ENCODE measurements at places on chromosomes 4 and X.

DNA sequence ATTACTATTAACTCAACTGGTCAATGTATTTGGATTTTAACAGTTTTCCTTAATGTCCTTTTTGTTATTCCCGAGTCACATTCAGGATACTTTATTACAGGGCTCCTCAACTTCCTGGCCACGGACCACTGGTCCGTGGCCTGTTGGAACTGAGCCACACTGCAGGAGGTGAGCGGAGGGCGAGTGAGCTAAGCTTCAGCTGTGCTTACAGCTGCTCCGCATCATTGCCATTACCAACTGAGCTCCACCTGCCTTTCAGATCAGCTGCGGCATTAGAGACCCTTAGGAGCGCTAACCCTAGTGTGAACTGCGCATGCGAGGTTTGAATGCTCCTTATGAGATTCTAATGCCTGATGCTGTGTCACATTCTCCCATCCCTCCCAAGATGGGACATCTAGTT is 591.7 kb downstream of the CCSER1 start:
- DNase-seq = no peak

DNA sequence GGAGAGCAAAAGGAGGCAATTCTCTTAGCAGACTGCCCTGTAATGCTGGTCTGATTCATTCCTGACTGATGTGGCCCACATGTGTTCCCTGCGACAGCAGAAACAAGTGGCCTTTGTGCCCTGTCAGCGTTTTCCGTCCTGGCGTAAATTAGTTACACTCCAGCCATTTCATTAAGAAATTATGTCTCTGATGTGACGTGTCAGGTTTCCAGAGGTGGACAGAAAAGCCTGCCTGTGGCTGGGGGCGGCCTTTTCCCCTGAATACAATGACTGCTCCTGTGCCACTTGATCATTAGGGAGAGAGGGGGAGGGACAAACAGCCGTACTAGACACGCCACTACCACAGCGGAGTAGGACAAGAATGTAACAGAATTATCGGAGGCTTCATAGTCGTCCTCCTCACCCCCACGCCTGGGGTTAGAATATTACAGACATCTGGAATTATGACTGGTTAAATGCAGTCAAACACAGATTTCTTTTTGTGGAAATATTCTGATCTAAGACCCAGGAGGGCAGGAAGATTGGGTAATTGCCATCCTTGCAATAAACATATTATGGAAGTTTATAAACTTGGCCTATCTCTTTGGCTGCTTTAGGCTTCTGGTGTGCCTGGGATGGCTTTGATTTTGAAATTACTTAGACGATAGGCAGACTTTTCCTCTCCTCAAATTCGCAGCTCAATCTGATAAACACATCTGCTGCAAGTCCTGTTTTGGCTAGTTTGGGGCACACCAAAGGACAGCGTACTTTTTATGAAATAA is 146.2 kb upstream of the BCOR start:
- no peak for DNase-seq

DNA sequence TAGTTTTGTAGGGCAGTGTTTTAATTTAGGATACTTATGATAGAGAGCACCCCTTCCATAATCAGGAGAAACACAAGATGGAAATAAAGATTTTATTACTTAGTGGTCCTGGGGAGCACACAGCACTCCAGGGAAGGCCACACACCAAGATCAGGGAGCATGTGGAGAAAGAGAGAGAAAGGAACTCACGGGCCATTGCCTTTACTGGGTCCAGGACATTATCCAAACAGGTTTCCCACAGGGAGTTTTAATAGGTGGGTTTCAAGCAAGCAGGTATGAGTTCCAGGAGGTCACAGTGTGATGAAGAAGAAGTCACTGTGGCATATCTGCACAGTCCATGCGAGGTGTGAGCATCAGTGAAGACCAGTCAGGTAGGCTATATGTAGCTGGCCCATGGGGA is 46.8 kb downstream of the NFKB1 start:
- DNase-seq = no peak

DNA sequence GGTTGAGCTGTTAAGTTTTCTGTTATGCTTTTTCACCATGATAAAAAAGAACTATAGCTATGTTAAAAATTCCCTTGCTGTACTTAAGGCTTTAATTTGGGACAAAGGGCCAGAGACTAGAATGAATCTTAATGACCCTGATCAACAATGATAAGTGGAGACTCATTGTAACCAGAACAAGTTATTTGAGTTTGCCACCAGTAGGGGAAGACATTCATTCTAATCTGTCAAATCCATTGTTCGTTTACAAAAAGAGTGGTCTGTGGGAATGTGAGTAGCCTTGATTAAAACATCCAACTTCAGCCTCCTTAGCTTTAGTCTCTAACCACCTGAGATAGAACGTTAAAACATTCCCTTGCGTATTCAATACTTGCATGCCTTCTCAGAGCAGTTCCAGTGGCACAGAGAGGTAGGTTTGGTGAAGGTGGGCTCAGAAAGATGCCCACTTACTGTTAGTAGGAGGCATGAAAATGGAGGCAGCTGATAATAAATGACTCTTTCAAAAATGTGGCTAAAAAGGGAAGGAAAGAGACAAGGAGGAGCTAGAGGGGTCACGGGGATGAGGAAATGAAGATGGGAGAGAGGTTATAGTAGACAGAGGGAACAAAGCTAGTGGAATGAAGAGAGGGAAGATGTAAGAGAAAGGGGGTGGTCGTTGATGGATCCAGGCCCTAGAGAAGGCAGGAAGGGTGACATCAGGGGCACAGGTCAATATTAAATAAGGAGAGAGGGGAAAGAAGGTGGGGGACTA is 66.2 kb downstream of the EGF start:
- no peak for DNase-seq

GRCh38 chrX:110588164-110588563 is 207.5 kb downstream of the CHRDL1 start:
- no peak for DNase-seq

DNA sequence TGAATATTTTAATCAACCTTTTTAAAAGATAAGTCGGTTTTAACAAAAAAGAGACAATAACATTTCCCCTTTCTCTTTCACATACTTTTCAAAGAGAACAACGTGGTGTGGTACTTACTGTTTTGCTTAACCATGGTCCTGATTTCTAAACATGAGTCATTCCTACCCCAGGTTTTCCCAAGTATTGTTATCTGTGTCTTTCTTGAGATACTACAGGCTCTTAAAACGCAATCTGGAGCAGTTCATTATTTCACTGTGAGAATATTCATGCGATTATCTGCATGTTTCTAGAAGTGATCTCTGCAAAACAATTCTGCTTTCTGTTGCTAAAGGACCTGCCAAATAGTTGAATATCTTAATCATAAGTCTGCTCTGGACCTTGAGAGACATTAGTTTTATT is 127.3 kb downstream of the TENM3 start:
- no peak for DNase-seq

- no peak for DNase-seq
Measured at GRCh38 chr4:53307210-53307609, 58.7 kb downstream of the SCFD2 start.

DNA sequence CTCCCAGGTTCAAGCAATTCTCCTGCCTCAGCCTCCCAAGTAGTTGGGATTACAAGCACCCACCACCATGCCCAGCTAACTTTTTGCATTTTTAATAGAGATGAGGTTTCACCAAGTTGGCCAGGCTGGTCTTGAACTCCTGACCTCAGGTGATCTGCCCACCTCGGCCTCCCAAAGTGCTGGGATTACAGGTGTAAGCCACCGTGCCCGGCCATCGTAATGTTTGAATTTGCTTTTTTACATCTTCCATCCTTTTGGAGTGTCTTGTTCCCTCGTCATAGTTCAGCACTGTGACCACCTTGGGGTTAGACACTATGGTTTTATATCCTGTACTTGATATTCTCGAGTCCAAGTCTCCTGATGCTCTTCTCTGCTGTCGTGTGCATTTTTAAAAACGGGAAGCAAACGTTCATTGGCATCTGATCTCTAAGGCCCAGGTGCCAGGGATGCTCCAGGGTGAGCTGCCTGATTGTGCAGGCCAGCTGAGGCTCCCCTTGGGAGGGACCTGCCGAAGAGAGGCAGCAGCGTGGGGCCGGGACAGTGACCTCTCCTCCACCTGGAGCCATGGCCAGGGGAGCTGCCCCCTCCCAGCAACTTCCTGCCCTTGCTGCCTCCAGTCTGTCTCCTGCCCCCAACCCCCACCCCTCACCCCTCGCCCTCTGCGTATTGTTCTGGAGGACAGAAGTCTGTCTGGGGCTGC is 16.7 kb downstream of the DGKQ start:
- DNase-seq = no peak

GRCh38 chr4:77434299-77435092 is 171.1 kb upstream of the CXCL13 start:
- no peak for DNase-seq

- DNase-seq = no peak
Measured at GRCh38 chr4:101256222-101256621, 91.1 kb downstream of the PPP3CA start.

DNA sequence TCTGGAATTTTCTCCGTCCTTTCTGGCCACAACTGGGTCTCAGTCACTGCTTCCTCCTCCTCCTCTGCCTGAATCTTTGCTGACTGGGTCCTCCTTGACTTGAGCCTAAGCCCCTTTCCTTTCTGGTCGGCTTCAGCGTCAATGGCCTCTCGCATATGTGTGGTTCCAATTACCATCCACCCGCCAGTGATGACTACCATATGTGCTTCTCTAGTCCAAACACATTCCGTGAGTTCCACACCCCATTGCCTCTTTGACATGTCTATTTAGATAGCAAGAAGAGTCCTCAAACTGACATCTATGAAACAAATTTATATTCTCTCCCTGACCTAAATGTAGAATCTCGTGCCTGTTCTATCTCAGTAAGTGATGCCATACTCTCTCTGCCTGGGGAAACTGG is 19.8 kb downstream of the MXRA5 start:
- no peak for DNase-seq

GRCh38 chr4:99324979-99325378 is 3.8 kb upstream of the ADH1B start:
- no peak for DNase-seq

DNA sequence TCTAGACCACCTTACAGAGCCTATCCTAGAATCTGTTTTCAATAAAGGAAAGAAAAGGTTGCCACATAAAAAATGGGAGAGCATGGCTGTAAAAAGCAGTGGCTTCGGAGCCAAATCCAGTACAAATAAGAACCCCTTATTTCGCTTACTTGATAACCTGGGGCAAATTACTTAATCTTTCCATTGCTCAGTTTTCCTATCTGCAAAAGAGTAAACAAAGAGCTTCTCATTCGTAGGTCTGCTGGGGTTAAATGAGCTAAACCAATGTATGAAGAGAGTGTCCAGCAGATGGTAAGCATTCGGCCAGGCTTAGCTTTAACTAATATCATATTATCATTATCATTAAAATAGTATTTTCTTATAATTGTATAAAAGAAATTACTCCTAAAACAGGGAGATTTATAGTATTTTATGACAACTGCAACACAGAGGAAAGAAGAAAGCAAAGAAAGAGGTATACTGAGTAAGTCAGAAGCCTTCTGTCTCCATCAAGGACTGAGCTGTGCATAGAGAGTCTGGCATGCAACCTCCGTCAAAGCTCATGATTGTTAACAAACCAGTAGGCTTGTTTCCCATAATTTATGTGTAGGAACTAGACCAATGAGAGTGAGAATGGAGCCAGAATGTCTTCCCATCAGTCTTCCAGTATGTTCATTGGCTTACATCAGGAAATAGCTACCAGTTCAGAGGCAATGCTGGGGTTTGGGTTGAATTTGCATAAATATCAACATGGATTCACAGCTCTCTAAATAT is 364.9 kb downstream of the UNC5C start:
- no peak for DNase-seq

DNA sequence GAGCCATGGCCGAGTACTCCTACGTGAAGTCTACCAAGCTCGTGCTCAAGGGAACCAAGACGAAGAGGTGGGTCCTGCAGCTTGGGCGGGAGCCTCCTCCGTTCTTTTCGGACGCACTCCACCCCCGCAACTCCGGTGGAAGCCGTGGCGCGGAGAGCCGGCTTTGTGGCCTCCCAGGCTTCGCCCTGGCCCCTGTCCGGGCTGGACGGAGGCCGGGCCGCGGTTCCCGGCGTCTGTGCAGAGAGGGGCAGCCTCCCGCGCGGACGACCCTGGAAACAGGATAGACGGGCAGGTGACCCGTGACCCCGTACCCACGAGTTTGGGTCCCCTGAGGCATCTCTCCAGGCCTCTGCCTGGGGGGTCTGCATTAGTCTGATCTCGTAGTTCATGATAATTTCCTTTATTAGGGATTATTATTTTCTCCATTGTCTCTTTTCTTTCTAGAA is 356 bp downstream of the FRG1 start:
- no peak for DNase-seq

- no peak for DNase-seq
Measured at GRCh38 chr4:106738121-106738520, 298.0 kb downstream of the DKK2 start.

- no peak for DNase-seq
Measured at GRCh38 chr4:69092190-69092589, 4.1 kb upstream of the UGT2B7 start.

DNA sequence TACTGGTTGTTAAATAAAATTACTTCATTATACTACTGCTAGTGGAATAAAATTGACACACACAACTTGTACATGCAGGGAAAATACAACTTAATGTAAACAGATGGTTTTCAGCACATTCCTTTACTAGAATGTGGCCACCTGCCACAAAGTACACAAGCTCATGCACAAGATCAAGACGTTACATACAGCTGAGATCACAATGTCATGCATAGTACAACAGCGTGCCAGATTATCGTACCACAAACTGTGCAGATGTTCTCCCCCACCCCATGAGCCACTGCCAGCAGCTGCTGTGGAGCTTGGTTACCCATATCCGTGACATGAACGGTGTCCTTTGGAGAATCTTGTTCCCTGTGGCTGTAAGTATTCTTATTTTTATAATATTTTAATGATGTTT is 27.7 kb downstream of the FBXO8 start:
- no peak for DNase-seq

GRCh38 chr4:2839060-2839459 is 4.6 kb upstream of the ADD1 start:
- no peak for DNase-seq

GRCh38 chr4:146511381-146511780 is 10.4 kb downstream of the SLC10A7 start:
- DNase-seq = no peak

DNA sequence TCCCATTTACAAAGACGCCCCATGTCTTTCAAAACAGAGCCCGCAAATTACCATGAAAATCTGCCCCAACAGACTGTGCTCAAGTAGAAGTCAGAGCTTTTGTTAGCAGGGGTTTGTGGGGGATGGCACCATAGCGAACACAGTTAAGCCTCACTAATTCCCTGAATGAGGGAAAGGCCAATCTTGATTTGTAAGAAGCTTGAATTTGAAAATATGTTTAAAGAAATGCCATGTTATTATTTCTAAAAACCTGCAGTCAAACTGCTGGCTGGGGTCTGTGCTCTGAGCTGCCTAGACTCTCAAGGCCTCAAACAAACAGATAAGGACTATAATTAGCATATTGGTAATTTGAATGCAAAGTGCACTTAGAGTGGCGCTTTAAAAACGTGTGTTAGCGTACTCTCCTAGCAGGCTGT is 9.4 kb upstream of the PAK3 start:
- DNase-seq = no peak

DNA sequence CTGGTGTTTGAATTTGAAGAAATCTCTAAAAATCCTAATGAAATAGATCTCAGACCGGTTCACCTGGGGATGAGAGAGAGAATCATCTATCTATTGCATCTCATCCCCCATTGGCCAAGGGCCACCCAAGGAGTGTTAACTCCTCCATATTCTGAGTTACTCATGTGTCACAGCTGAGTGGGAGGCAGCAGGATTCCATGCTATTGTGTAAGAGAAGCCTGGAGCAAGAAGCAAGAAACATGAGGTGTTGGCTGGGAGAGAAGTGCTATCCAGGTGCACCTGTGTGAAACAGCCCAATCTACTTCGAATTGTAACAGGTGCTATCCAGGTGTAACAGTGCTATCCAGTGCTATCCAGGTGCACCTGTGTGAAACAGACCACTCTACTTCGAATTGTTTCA is 150.3 kb upstream of the MAOA start:
- DNase-seq = no peak

Measured in stimulated activated CD4-positive, alpha-beta T cell treated with anti-CD3 and anti-CD28 coated beads, Interleukin-2, amount 100 ng/mL, for 48 hours (primary cell).